Activated naive CD8-positive, alpha-beta T cell treated with anti-CD3 and anti-CD28 coated beads for 36 hours (primary cell): ENCODE measurements at places on chromosomes 2 and 18. TPM values are rescaled to one million over a fixed set of nuclear protein-coding genes. Genes with fewer than 3 reads are reported as not detected.

Gene MYCN
- not detected for total RNA-seq

Gene CLHC1
- 5.8 TPM for total RNA-seq

Gene APOB
- not detected for total RNA-seq

Gene VWA3B
- not detected for total RNA-seq

- H3K4me3 ChIP-seq: no peak overlapping the region
- H3K36me3 ChIP-seq: no peaks in the 10 kb centered on the region
- DNase-seq: no peak
- H3K27me3 ChIP-seq: peaks cover 83% of the 10 kb centered on the region
Observed at GRCh38 chr18:78972930-78973331, 6.7 kb upstream of the SALL3 start.

GRCh38 chr2:104862058-104862941 is 8.4 kb downstream of the POU3F3 start:
- H3K27me3 ChIP-seq: peaks cover 96% of the 10 kb centered on the region
- peak overlapping the region; percentile 16 for H3K4me3 ChIP-seq
- H3K36me3 ChIP-seq: peaks cover 3% of the 10 kb centered on the region
- no peak overlapping the region for H3K27ac ChIP-seq

DNA sequence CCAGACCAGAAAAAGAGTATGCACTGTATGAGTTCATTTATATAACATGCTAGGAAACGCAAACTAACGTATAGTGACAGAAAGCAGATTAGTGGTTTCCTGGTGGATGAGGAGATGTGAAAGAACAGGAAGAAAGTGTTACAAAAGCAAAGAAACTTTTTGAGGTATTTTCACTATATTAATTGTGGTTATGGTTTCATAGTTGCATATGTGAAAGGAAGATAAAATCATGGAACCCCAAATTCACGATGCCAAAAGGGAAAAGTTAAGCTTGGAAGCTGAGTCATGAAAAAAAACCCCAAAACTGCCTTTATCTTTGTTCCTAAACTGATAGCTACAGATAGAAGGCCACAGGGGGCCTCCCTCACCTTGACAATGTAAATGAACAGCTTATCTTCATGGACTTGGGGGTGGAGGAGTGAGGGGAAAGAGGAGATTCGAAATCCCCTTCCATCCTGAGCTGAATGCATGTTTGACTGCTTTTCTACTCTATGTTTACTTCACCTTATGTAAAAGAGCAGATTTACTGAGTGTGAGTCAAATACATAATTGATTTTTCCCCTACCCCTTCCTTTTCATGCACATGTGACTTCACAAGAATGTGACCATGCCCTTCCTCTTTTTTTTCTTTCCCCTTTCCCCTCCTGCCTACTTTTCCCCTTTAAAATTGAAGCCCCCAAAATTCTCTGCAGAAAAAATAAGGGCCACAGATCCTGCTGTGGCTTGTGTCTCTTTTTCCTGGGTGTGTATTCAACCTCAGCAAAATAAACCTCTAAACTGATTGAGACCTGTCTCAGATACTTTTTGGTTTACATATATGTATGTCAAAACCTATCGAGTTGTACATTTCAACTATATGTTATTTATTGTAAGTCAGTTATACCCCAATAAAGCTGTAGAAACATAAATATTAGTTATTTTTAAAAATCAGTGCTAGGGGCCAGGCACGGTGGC is 100.1 kb upstream of the TLK1 start:
- H3K4me3 ChIP-seq: peak overlapping the region; percentile 38
- peaks cover 25% of the 10 kb centered on the region for H3K4me1 ChIP-seq
- H3K36me3 ChIP-seq: no peaks in the 10 kb centered on the region

DNA sequence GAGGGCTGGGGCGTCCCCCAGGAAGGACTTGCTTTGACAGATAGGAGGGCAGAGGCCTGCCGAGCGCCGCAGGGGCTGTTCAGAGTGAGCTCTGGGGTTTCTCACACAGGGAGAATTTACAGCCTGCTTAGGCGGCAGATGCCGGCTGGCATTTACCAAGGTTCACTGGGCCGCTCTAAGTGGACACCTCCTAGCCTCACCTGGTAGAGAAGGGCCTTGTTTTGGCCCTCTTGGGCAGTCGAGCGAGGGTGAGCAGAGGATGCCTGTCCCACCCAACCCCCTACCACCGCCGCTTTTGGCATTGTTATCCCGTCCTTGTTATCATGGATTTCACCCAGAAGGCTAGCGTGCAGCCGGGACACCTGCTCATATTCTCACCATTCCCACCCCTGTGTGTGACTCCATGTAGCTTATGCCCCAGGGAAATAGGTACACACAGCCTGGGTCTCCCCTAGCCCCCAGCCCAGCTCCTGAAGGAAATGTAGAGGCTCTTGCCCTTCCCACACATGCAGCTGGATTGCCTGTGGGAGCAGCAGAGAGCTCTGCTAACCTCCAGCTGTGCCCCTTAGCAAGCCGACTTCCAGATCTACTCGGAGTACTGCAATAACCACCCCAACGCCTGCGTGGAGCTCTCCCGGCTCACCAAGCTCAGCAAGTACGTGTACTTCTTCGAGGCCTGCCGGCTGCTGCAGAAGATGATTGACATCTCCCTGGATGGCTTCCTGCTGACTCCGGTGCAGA is 52.4 kb downstream of the FAM168B start:
- DNase-seq: no peak
- no peaks in the 10 kb centered on the region for H3K27me3 ChIP-seq
- peaks cover 26% of the 10 kb centered on the region for H3K4me1 ChIP-seq
- H3K36me3 ChIP-seq: no peaks in the 10 kb centered on the region
- H3K4me3 ChIP-seq: peak overlapping the region; percentile 63
- H3K27ac ChIP-seq: peak overlapping the region; percentile 32
